ENCODE measurements at places on chromosomes 6 and 20. TPM values are rescaled to one million over a fixed set of nuclear protein-coding genes. Genes with fewer than 3 reads are reported as not detected.

Gene NKX2-2
- total RNA-seq = not detected

GRCh38 chr6:21031182-21031581 is 496.9 kb downstream of the CDKAL1 start:
- DNase-seq = no peak

Gene PKIG
- total RNA-seq = 27.8 TPM

GRCh38 chr6:13471184-13471583 is 16.2 kb downstream of the GFOD1 start:
- DNase-seq = no peak

DNA sequence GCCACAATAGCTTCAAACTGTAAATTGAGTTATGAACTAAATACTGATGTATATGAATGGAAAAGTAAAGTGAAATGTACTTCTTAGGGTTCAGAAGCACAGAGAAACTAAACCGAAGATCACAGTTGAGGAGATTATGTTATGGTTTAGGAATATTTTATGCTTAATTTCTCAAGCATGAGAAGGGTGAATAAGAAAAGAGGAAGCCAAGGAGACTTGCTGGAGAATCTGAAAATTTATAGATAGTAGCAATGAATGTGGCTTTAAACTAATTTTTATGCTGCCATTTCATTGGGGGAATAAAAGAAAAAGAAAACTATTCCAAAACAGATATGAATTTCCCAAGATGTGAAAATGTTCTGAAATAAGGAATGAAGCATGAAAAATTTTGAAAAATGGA is 5.6 kb downstream of the ANKS1A start:
- DNase-seq = no peak

All from astrocyte (in vitro differentiated cells and primary cell).